SK-N-SH treated with all-trans-retinoic acid at 6 μM for 48 hours (cell line): ENCODE measurements at places on chromosomes 4 and X.

GRCh38 chrX:37315511-37316248 is 33.5 kb upstream of the PRRG1 start:
- ATAC-seq = no peak

DNA sequence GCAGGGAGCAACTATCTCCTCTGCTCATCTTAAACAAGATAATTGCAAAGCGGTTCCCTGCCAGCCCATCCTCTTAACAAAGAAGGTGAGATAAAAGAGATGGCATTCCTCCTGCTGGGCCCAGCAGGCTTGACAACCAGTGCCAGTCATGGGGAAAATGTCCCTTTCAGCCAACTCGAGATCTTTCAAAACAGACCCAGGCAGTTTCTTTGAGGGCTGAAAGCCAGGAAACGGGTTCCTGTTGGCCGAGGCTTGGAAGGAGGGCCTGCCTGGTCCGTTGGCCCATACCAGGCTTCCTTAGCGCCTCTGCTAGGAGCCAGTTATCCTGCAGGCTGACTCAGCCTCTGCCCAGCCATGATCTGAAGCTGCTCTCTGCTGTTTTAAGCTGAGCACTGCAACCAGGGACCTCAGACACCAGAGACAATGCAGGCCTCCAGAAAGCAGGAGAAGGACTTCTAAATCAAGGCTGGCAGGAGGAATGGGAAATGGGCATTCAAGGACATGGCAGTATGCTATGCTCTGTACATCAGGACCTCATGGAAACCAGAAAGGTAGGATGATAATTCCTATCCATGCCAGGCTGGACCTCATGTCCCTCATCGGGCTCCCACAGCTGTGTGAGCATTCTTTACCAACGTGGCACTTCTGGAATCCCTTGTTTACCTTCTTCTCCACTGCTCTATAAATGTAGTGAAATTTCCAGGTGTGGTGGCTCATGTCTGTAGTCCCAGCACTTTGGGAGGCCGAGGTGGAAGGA is 42.4 kb upstream of the SLC2A9 start:
- ATAC-seq = peak; percentile 72

- peak; percentile 62 for ATAC-seq
Observed at GRCh38 chr4:2962614-2963174, 512 bp downstream of the NOP14 start.

DNA sequence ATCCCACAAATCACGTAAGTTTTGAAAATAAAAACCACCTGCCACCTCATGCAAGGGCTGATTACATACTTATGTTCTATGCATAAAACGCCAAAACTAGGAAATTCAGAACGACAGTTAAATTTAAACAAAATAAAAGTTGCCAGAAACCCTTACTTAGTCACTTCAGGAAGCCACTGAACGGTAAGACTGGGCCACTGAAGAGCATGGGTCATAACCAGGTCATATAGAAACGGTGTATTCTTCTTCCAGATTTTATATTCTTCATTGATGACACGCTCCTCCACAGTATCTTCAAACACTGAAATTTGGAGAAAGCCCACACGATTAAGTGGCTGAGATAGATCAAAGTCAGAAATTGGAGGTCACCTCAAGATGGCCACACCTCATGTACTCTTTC is 1.2 kb downstream of the RBBP7 start:
- ATAC-seq = no peak

DNA sequence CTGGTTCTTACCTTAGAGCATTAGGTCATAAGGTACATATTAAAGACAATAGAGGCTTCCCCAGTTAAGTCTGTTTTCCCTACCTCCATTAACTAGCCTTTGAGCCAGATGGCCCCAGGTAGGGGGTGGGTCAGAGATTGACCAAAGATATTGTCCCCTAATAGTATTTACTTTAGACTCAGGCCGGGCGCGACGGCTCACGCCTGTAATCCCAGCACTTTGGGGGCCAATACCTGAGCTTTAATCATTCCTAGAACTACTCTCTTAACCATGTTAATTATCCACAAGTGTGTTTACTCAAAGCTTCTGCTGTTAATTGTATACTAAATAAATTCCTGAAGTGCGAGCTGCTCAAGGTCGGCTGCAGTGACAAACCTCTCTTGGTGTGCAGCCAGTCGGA is 28.0 kb upstream of the AMBN start:
- no peak for ATAC-seq
